ENCODE measurements at places on chromosomes 1 and 21.

DNA sequence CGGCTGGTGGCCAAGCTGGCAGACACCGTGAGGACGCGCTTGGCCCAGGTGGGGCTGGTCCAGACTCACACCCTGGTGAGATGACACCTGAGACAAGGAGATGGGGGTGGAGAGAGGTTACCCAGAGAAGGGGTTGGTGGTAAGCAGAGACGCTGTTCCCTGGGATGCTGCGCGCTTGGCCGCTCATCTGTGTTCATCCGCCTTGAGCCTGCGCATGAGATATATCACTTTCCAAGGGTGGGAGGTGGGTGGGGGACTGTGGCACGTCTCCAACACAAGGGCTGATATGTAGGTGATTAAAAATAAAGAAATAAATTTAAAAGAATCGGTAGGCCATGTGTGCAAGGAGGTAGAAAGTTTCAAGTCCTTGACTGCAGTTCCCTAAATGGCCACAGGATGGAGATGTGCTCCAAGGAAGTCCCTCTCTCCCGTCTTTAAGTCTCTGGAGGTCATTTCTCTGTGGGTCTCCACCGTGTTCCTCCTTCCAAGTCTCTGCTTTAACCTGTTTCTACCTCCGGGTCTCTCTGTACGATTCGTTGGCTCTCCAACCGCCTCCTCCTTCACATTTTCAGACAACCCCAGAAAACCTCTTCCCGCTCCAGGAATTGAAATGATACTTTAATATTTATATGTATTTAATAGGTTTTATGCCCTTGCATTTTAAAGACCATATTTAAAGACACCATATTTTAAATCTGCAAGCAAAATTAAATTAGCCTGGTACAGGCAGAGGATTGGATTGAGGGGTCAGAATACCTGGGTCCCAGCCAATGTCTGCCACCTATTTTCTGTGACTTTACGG is 4.5 kb downstream of the TTC24 start:
- peak; percentile 45 for DNase-seq

DNA sequence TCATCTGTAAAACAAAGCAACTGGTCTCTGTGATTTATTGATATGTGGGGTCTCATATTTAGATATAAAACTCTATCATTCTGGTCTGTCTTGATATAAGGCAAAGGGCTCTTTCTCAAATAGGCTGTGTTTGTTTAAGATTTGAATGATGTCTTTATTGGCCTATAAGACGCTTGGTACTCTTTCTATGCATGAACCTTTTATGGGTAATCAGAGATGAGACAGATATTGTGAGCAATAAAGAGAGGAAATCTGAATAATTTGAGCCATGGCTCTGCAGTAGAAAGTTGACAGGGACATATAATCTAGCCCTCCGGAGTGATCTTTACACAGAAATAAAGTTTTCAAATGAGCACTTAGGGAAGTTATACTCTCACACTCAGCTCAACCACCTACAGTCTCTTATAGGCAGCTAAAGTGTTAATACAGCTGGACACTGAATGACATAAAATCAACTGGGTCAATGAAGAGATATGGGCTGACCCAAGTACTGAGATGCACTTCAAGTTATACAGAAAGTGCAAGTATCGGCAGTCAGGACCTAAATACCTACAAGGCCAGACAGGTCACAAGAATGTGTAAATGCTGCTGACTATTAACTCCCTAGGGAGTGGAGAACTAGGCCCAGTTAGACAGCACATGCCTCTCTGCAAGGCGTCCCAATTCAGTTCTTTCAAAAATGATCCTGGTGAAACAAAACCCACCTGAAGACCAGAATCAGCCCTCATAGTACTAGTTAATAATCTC is 111.0 kb downstream of the PTPN14 start:
- no peak for DNase-seq

DNA sequence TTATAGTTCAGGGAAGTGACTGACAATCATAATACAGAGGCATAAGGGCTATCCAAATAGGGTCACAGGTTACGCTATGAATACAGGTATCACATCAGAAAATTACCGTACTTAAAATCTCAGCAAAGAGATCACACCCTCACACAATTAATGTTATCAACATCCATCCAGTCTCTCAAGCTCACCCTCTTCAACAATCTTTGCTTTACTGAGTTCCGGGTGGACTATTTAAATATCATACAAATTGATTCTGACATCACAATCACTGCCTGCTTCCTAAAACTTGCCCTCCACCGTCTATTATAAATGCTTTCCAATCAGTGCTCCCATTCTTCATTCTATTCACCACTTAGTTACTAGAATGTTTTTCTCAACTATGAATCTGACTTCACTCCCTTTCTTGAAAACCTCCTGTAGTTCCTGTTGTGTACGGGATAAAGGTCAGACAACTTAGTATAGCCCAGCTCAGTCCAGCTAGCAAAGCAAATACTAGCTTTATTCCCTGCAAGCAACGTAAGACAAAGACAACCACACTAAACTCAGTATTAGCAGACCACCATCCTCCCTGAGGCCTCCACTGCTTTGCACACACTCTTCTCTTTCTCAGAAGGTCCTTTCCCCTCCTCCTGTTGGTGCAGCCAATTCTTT is 398.7 kb downstream of the SMYD3 start:
- DNase-seq: no peak

- no peak for DNase-seq
Measured at GRCh38 chr1:3283849-3284248, 170.6 kb upstream of the ARHGEF16 start.

DNA sequence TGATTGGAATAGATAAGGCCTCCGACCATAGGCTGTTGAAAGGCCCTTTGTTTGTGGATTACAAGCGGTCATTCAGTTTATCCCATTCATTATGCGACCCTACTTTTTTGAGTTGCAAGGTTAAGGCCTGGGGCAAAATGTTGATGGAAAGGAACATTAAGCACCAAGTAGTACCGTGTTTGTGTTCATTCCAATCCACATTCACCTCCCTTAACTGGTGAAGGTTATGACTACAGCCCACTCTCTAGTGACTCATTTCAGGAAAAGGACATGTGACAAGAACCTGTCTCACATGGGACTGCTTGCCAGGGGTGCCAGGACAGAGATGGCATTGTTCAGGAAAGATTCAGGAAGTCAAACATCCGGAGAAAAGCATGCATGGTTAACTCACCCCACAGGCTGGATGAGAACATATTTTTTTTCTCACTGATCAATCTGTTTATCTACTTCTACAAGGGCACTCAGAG is 81.6 kb downstream of the CD58 start:
- no peak for DNase-seq

DNA sequence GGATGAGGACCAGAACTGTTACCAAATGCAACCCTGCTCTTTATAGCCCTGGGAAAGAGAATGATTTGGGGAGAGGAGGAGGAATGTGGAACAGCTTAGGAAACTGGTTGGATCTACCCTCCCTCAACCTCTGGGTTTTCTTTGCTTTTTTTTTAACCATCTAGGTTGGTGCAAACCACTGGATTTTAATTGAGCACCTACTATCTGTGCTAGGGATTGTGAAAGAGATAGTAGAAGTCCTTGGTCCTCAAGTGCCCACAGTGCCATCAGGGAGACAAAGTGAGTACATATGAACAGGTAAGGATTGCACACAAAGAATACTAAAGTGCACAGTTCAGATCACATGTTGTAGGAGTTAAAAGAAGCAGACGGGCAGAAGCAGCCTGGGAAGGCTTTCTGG is 4.7 kb downstream of the TAGLN2 start:
- no peak for DNase-seq

- DNase-seq: no peak
Measured at GRCh38 chr1:235073968-235074522, 54.6 kb downstream of the TOMM20 start.

DNA sequence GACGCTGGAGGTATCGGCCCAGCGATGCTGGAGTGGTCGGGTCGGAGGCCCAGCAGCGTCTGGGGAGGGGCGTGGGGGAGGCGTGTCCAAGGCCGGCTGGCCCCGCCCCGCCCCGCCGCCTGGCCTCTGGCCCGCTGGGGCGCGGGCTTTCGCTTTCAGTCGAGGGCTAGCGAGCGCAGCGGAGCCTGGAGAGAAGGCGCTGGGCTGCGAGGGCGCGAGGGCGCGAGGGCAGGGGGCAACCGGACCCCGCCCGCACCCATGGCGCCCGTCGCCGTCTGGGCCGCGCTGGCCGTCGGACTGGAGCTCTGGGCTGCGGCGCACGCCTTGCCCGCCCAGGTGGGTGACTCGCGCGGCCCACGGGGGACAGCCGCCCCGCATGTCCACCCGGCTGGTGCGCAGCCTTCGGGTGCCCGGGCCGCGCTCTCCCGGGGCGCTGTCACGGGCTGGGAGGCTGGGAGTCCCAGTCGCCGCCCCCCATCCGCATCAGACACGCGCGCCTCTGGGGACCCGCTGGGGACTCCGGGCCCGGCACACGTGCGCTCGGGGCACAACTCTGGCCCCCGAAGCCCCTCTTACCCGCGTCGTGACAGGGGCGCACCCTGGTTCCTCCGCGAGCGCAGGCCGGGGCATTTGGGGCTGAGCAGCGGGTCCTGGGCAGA is at the start of gene TNFRSF1B:
Gene TNFRSF1B, plus strand, starts transcription at position 158 of the 659 bp plus-strand sequence. Its CDS starts 101 bp downstream, at position 259.
- DNase-seq: no peak

- peak; percentile 7 for DNase-seq
Measured at GRCh38 chr1:84847253-84848250, 45.5 kb downstream of the LPAR3 start.

DNA sequence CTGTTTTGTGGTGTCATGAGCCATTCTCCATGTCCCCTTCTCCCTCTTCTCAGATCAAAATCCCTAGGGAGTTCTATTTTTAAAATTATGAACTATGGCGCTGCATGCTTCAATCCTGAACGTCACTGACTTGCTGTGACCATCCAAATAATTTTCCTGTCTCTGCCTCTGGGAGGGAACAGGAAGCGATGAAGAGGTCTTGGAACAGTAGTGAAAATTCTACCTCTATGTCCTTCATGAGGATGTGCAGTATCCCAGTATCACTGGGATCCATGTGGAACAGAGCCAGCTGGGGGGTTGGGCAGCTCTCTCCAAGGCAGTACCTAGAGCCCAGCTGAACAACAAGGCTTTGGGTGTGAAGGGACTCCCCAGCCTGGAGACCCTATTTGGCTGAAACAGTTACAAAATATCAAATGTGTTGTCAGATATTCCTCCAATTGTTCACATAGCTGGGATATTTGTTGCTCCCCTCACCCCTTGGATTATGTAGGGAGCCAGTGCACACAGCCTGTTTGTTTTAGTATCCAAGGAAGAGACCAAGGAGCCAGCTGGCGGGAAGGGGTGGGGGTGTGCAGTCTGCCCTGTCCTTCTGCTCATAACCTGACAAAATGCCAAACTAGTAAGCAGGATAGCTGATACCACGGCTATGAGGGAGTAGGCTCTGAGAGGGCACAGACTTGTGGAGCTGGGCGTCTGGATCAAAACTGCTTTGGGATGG is 7.6 kb downstream of the DCLRE1B start:
- no peak for DNase-seq

- no peak for DNase-seq
Measured at GRCh38 chr1:21782349-21782867, 541 bp downstream of the USP48 start.

DNA sequence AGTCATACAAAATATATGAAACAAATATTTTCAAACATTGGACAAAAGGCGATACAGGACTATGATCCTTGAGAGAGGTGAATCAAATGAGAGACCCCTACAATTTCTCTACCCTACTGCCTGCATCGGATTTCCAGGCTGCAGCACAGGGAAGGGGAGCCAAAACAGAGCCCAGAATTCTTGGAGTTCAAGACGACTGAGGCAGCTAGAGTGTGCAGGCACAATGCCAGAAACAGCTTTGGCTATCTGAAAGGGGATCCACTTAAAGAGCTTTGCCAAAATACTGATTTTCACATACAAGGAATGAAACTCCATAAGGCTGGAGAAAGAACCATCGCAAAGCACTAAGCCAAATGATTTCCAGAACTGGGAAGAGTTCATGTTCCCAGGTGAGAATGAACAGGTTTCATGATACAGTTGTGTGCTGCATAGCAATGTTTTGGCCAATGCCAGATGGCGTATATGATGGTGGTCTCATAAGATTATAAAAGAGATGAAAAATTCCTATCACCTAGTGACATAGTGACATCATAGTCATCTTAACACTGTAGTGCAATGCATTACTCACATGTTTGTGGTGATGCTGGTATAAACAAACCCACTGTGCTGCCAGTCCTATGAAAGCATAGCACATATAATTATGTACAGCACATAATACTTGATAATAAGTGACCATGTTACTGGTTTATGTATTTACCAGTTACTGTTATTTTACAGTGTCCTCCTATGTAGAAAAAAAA is 77.5 kb downstream of the KCND3 start:
- no peak for DNase-seq

DNA sequence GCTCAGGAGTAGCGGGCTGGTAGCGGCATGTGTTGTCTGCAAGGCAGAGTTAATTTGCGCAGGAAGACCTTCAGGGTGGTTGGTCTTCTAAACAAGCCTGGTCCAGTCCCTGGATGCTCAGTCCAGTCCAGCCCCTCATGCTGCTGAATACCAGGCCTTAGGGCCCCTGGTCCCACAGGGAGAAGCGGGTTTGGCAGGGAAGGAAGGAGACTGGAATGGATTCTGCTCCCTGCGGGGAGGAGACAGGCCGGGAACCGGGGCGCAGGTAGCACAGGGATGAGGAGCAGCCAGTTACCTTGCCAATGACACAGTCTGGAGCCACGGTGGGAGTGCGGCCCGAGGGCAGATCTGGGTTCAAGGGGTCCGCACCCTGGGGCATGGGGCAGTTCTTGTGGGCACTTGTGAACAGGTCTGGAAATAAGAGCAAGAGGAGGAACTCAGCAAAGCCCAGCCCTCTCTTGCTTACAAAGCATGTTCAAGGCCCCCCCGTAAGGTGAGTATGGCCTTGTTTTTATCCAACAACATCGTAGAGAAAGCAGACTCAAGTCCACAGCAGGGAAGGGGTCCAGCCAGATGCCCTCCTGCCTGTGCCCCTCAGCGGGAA is 10.1 kb downstream of the FAM131C start:
- DNase-seq: no peak

DNA sequence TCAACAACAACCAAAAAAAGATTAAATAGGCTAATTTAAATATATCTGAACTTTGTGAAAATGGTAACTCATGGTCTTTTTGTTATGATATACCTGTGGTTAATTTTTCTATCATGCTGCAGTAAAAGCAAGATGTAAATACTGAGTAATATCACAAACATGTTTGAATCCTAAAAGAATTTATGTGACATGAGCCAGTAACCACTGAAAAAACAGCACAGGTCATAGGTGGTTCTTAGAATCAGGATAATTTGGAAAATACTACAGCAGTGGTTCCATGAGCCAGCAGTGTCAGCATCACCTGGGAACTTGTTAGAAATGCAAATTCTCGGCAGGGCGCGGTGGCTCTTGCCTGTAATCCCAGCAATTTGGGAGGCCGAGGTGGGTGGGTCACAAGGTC is 4.1 kb downstream of the ATP5IF1 start:
- DNase-seq: no peak

GRCh38 chr1:234696148-234696576 is 86.2 kb upstream of the IRF2BP2 start:
- no peak for DNase-seq

Data from NCI-H1436 treated with DMSO at 0.1 percent for 48 hours (cell line).